Left renal pelvis (tissue), 4 donors: ENCODE measurements at places on chromosomes 4 and X. TPM values are rescaled to one million over a fixed set of nuclear protein-coding genes. Genes with fewer than 3 reads are reported as not detected.

DNA sequence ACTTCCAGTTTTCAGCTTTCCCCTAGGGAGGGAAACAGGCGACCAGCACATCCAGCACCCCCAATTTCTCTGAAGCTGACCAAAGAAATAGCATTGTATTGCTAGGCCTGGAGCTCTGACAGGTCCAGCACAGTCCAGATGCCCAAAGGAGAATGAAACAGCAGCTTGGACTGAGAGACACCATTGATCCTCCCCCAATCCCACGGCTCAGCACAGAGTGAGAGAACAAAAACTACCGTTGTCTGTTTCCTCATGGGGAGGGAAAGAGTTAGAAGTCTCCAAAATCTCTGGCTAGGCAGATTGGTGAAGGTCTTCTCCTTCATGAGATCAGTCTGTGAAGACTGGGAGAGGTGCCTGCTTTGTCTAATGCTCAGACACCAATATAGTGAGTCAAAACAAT is 8.6 kb downstream of the TCEAL7 start:
- DNase-seq = no peak

DNA sequence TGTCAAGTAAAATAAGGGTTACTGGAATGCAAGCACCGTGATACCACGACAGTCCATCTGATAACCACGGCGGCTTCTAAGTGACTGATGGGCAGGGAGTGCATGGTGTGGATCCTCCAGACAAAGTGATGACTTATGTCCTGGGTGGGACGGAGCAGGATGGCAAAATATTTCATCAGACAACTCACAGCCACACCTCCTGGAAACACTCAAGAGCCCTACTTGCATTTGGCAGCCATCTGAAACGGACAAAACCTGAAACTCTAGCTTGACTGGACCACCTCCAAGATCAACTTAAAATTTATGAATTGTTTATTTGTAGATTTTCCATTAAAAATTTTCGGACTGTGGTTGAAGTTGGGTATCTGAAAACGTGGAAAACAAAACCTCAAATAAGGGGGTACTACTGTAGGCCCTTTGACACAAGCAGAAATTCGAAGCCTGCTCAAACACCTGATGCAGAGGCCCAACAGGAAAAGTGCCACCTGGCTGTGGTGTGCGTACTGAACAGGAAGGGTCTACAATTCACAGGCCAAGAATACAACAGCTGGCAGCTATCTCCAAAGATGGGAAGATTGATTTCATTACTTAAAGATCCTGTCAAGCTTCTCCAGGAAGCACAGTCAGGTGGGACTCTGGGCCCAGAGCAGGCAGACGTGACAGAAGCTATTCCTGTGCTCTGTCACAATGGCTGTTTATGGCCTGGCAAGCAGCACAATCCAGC is 26.0 kb downstream of the LRIT3 start:
- no peak for DNase-seq

GRCh38 chr4:85979276-85979675 is 380.6 kb downstream of the MAPK10 start:
- no peak for DNase-seq

DNA sequence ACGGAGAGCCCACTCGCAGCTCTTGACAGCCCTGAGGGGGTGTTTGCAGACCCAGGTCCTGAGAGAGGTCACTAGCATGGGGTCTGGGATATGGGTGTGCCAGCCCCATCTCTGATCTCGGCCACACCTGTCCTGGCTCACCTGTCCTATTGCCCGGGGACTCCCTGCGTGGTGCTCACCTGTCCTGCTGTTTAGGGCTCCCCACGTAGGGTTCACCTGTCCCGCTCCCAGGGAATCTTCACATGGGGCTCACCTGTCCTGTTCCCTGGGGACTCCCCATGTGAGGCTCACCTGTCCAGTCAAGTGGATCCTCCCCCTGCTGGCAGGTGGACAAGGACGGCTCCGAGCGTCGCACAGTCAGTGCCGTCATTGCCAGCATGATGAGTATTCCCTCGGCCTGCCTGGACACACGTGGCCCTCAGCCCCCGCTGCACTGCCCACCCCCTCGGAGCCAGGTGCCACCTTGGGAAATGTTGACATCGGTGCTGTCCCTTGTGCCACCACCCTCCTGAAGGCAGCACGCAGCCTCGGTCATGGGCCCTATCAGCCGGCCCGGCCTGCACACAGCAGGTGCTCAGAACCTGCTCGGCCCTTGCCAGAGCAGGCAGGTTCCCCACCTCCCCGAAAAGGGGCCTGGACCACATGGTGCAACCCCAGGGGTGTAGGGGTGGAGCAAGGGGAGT is 6.3 kb downstream of the SLC49A3 start:
- no peak for DNase-seq

DNA sequence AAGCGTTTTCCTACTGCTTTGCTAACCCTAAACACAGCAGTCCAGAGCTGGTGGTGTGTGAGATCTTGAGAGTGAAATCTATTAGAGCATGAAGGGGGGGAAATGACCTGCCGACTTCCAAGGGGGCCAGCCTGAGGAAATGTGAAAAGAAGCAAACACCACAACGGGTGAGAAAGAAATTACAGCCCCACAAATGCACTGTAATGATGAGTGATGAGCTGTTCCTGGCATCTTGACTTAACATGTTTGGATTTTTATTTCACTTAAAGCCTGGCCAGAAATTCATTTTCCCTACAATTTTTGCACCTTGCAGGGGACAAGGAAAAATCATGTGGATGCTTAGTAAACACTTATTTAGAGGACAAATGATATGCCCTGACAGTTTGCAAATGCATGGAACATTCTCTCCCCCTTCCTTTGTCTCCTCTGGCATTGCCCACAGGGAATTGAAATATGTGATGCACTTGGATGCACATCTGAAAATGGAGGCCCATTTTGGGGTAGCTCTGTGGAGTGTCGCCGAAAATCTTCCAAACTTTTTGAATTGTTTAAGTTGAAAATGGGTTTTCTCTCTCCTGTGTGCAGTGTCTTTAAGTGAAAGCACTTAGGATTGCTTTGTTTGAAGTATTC is 84.3 kb upstream of the TMEM150C start:
- DNase-seq = no peak

GRCh38 chr4:174286870-174287269 is 3.2 kb downstream of the CEP44 start:
- no peak for DNase-seq

DNA sequence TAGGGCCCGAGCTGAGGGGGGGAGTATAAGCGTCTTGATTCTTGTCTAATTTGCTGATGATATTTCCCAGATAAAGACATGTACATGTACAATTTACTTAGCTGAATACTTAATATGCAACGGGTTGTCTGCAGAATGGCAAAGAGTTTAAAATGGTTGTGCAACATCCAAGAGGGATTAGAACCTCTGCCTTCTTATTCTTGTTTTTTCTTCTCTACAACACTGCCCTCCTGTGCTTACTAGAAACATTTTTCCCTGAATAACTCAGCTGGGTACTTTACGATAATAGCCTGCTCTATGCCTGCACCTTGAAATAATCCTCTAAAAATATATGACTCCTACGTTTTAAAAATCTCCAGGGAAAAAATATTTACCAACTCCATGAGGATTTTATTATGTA is 41.8 kb downstream of the INTS12 start:
- no peak for DNase-seq

- no peak for DNase-seq
These were observed 16.1 kb downstream of the RHOH start for GRCh38 chr4:40212674-40213527.

GRCh38 chr4:108850219-108850649 is 87.4 kb upstream of the ETNPPL start:
- no peak for DNase-seq

CCSER1 gene
- 20.3 TPM for polyA plus RNA-seq

CA5B gene
- polyA plus RNA-seq = 10.0 TPM

UGT2B11 gene
- 2.6 TPM for polyA plus RNA-seq
